Activated T-cell treated with anti-CD3 and anti-CD28 coated beads for 4 hours (primary cell): ENCODE measurements at places on chromosomes 1 and 21.

GRCh38 chr1:17365293-17365692 is 6.7 kb upstream of the PADI6 start:
- no peak for DNase-seq

GRCh38 chr1:20982316-20982715 is 194.4 kb downstream of the EIF4G3 start:
- DNase-seq = no peak

DNA sequence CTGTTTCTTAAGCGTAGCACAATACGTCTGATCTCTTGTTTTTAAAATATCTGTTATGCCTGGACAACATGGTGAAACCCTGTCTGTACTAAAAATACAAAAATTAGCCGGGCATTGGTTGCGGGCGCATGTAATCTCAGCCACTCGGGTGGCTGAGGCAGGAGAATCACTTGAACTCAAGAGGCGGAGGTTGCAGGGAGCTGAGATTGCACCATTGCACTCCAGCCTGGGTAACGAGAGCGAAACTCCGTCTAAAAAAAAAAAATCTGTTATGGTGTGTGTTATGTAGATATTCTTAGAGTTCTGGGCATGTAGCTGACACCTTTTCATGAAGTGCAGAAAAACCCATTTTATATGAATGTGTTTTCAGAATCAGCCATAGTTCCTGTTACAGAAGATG is 38.2 kb downstream of the RABGAP1L start:
- DNase-seq = no peak

DNA sequence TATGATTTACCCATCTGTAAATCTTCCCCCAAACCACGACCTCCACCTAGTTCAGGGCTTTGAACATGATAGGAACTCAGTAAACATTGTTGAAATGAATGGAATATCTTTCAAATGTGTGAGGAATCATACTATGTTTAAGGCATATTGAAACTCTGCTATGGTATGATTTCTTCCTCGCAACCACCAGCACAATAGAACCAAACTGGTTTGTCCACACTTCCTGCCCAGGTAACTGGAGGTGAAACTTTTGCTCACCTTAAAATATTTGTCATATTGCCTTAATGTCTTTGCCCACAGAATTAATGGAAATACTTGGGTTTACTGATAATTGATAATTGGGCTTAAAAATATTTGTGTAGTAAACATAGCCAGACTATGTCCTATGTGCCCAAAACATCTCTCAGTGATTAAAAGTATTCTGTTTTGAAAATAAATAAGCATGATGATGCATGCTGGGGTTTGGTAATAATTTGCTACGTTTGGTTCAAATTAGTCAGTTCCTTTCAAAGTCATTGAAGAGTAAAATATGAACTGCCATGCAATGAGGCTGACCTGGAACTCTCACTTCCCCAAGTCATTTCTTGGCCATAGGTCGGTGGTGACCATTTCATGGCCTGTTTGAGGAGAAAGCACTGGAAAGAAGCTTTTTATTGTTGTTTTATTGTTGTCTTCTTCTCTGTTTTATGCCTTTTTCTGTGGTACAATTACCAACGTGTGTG is 73.3 kb downstream of the TNFSF18 start:
- no peak for DNase-seq

DNA sequence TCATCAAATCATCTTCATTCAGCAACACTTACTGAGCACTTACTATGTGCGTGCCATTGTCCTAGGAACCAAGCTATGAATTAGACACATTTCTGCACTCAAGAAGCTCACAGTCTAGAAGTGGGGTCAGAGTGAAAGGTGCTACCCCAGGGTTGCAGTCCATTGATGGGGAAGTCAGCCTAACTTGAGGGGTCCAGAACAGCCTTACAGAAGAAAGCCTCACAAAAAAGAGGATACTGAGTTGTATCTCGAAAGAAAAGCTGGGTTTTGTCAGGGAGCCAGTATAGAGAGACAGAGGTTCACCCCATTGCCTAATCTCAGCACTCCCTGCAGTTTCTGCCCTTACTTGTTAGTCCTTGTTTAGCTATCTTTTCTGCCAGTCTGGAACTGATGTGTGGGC is 153.1 kb upstream of the JUN start:
- no peak for DNase-seq

- no peak for DNase-seq
Measured at GRCh38 chr1:178389441-178389840, 107.3 kb downstream of the CLEC20A start.

- DNase-seq = no peak
Measured at GRCh38 chr1:98672189-98672588, 10.7 kb downstream of the SNX7 start.

DNA sequence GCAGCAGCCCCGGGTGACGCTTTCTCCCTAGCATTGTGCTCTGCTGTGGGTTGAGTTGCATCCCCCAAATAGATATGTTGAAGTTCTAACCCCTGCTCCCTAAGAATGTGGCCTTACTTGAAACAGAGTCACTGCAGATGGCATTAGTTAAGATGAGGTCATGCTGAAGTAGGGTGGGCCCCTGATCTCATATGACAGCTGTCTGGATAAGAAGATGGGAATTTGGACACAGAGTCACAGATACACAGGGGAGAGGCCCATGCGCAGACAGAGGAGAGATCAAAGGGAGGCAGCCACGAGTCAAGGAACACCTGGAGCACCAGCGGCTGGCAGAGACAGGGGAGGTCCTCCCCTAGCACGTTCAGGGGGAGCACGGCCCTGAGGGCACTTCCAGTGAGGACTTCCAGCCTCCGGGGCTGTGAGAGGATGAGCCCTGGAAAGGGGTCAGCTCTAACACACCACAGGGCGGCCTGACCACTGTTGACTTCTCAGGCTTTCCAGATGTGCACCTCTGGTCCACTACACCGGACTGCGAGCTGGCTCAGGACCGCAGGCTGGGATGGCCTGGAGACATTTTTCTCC is 46.4 kb downstream of the ABCG1 start:
- DNase-seq = no peak

- DNase-seq = no peak
Measured at GRCh38 chr21:38538353-38538752, 40.1 kb upstream of the ERG start.

- DNase-seq = no peak
Measured at GRCh38 chr1:183592733-183593132, 2.5 kb upstream of the NCF2 start.

DNA sequence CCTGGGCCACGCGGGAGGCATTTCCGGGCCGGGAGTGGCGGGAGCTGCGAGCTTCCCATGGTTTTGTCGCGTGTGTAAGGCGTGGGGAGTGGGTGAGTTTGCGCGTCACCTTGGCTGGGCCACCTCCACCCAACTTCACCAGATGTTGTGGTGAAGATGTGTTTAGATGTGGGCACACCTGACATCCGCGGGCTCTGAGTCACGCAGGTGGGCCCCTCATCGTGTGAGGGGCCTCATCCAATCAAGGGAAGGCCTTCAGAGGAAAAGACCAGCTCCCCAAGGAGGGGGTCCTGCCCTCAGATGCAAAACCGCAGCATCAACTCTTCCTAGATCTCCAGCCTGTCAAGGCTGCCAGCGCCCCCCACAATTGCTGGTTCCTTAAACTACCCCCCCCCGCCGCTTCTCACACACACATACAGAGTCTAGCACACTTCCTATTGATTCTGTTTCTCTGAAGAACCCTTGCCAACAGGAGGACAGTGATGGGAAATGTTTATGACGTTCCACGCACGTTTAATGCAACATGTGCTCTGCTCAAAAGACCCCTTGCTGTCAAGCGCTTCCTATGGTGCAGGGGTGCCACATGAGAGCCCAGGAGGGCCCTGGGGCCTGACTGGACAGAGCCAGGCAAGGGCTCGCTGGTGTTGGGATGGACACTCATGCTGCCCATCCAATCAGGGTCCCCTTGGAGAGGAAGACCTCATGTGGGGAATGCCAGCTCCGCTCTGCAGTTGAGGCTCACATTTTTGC is 11.9 kb downstream of the ACTRT2 start:
- peak; percentile 38 for DNase-seq
